Foreskin fibroblast (primary cell): ENCODE measurements at places on chromosomes 6 and 20.

GRCh38 chr6:163311830-163312229 is 102.7 kb upstream of the QKI start:
- no peak for DNase-seq

DNA sequence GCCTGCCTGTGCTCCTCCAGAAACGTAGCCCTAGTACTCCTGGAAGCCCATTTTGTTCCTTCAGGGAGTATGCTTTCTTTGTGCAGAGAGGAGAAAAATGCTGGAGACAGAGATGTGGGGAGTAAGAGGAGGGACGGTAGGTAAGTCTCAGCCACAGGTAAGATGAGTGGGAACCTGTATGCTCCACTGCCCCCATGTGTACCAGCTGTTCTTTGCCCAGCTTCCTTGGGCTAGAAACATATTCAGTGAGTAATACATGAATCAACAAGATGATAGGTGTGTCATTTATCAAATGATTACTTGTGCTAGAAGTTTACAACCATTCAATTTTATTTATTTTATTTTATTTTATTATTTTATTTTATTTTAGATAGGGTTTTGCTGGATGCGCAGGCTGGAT is 13.6 kb upstream of the CEP85L start:
- DNase-seq: no peak

GRCh38 chr20:58824843-58825242 is 25.9 kb downstream of the GNAS-AS1 start:
- DNase-seq: no peak

- peak; percentile 13 for DNase-seq
Observed at GRCh38 chr6:45812922-45813321, 202.7 kb downstream of the CLIC5 start.

DNA sequence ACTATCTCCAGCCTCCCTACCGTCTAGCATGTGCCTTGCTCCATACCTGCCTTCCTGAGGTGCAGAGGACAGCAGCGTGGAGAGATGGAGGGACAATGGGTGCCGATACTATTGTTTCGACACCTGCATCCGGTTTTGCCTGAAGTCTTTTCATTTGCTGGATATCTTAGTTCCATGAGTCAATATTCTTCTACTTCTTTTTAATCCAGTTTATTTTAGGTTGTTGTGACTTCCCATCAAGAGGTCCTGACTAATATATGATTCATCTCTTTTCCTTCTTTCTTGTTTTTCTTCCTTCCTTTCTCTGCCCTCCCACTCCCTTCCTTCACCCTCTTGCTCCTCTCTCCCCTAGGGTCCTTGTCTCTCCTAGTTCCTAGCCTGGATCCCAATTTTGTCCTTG is 91.4 kb downstream of the CDH26 start:
- DNase-seq: peak; percentile 30

- no peak for DNase-seq
Observed at GRCh38 chr6:44415449-44415848, 27.9 kb downstream of the CDC5L start.

DNA sequence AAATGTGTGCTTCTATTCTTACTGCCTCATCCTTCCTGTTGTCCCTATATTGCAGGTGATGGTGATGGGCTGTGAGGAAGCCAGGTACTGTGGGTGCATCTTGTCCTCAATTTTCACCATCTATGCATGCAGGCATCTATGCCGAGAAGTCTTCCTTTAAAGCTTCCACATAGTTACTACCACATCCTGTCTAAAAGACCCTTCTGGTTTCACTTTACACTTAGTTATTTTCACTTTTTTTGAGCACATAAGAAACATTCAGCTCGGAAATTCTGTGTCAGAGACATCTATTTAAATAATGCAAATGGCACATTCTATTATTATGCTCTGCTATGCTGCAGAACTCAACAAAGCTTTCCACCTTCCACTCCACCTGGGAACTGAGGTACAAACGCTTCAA is 28.2 kb upstream of the FABP7 start:
- no peak for DNase-seq

GRCh38 chr20:59451066-59451630 is 150.7 kb downstream of the EDN3 start:
- DNase-seq: no peak

DNA sequence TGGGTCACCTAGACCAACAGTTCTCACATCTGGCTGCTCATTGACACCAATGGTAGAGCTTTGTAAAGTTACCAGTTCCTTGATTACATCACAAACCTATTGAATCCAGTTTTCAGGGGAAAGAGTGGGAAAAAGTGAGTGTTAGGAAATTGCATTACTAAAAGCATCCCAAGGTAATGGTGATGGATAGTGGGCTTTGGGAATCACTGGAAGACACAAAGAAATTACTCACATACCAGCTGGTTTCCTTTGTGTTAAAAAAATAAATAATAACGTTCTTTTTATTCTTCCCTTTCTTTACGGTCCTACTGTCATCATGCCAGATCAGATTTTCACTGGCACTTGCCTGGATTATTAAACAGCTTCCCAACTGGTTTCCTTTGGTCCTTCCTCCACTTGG is 370.7 kb downstream of the RFPL4B start:
- no peak for DNase-seq

DNA sequence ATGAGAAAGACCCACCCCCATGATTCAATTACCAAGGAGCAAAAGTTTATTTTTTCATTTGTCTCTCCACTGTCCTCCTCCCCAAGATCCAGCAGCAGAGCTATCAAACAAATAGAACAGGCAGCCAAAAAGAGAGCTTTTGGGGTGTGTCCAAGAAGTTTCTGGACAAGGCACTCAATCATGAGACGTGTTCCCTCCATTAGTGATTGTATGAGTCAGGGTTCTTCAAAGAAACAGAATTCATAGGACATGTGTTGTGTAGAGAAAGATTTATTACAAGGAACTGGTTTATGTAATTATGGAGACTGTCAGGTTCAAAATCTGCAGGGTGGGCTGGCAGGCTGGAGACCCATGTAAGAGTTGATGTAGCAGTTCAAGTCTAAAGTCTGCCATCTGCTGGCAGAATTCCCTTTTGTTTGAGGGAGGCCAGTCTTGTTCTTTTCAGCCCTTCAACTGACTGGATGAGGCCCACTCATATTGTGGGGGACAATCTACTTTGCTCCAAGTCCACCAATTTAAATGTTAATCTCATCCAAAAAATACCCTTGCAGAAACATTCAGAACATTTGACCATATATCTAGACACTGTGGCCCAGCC is 248.1 kb upstream of the OPRM1 start:
- DNase-seq: no peak

GRCh38 chr6:38164131-38164481 is 344.6 kb downstream of the ZFAND3 start:
- no peak for DNase-seq

DNA sequence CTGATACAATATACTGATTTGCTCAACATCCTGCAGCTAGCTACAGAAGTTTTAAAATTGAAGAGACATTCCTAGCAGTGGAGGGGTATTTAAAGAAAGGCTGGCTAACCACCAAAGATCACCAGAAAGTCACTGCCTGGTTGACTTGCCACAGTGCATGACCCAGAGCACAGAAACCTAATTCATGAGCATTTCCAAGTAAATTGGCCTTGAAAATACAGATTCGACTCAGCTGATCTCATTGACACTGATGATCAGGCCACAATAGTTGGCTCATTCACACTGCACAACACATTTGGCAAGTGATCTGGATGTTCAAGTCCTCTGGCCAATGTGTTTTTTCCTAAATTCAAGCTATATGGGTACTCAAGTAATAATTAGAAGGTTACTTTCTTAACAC is 13.3 kb upstream of the TDRD6 start:
- no peak for DNase-seq

GRCh38 chr6:101015541-101015940 is 134.4 kb upstream of the ASCC3 start:
- no peak for DNase-seq

GRCh38 chr6:56913285-56914074 is 41.4 kb upstream of the BEND6 start:
- peak; percentile 68 for DNase-seq

GRCh38 chr6:138572167-138572875 is 73.0 kb upstream of the NHSL1 start:
- peak; percentile 91 for DNase-seq

DNA sequence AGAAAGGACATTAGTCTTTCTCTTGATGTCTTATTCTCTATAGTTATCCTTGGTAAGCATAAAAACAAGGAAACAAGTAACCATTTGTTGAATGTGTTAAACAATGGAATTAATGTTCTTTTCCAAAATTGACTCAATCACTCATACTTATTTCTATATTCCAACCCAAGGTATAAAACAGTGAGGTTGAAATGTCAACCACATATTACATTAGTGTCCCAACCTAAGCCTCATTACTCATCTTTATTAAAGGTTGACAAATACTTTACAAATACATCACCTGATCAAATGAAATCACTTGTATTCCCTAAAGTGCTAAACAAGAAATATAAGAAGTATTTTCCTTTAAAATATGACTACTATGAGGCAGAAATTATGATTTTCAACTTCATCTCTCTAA is 100.5 kb downstream of the ASCC3 start:
- no peak for DNase-seq

GRCh38 chr20:2902291-2902690 is 29.0 kb downstream of the PTPRA start:
- no peak for DNase-seq

DNA sequence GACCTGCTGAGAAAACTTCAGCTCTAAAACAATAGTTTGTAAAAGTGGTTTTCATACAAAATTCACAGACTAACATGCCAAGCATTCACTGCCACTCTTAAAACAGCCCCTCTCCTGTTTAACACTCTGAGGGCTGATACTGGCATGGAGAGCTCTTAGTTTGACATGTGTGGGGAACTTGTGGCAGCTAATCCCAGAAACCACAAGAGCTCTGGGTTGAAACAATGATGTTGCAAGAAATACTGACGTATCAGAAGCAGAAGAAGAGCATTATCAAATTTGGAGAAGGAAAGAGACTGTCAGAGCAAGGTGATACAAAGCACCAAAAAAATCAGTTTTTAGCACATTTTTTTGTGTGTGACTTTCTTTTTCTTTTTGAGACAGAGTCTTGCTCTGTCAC is 5.1 kb downstream of the BEND3 start:
- DNase-seq: no peak

DNA sequence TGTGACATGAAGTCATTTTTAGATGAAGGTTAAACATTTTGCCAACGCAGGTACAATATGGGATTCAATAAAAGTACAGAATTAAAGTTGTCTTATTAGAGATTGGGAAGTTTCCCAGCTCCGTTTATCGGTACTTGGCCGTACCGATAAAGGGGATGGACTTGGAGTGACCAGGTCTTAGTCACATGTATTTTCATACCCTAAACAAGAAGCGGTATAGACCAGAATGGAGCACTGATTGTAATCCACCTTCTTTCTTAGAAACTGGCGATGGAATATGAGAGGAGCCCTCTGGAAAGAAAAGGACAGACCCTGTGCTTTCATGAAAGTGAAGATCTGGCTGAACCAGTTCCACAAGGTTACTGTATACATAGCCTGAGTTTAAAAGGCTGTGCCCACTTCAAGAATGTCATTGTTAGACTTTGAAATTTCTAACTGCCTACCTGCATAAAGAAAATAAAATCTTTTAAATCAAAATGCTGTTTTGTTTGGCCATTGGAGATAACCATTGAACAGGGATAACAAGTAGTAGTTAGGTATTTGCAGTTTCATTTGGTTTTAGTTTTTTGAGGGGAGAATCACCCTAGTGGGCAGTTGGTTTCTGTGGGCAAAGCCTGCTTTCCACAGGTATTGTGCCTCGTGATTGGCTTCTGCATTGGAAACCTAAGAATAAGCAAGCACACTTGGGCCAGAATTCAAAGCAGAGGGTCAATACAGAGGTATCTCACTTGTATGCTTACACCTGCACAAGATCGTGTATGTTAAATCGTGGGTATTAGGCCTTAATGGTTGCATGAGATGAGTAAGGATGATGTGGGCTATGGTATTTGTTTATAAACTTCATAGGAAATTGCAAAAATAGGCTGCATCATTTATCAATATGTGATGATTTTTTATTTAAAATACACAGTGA is 11.2 kb upstream of the ZNFX1 start:
- no peak for DNase-seq

DNA sequence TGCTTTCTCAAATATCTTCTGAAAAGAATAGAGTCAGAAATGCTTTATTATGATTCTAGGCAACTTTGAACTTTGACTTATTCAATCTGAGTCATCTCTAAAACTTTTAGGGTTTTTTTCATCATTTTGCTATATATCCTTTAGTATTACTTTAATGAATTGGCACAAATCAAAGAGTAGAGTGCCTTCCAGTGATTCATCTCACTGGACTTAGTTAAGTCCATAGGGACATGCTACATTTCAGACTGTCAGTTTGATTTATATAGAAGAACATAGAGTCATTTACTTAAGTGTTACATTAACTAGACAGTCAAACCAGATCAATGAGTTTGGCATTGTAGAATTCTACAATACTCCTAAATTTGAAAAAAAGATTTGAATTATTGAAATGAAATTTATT is 1235.7 kb upstream of the MAP3K7 start:
- no peak for DNase-seq

- DNase-seq: no peak
Observed at GRCh38 chr20:38747495-38748096, 664 bp upstream of the ACTR5 start.

GRCh38 chr6:138537106-138537505 is 37.8 kb upstream of the NHSL1 start:
- peak; percentile 49 for DNase-seq

DNA sequence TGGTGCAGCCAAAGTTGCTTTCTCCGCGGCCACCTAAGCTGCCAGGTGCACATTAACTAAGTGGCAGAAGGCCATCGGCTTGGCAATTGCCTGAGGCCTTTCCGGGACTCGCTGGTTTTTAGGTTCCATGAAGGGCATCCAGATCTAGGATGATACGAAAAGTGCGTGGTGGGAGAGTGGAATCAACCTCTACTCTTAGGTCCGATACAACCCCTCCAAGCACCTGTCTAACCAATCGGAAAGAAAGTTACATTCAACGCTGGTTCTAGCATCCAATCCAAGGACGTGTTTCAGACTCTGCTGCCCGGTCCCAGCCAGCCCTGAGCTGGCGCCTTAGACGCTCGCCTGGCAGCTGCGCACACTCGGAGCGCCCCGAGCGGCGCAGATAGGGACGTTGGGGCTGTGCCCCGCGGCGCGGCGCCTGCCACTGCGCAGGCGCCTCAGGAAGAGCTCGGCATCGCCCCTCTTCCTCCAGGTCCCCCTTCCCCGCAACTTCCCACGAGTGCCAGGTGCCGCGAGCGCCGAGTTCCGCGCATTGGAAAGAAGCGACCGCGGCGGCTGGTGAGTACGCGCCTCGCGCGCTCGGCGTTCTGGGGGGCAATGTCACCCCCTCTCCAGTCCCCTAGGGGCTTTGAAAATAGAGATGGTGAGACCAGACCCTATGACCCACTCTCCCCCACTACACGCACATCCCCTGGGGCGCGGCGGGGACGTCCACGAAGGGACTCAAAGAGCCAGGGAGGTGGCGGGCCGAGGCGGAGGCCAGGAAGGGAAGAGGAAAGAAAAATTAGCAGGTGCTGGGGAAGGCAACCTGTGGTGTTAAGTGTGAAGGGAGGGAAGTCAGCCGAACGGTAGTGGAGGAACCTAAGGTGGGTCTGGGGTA is at the start of gene ENPP4:
Gene ENPP4 (plus strand): TSS at position 361 of the 883 bp plus-strand sequence. CDS start 9,595 bp downstream, outside the sequence.
- no peak for DNase-seq
